Subcutaneous adipose tissue (tissue), 4 donors: ENCODE measurements at places on chromosomes 5 and 9. TPM values are rescaled to one million over a fixed set of nuclear protein-coding genes. Genes with fewer than 3 reads are reported as not detected.

Gene PRELID2
- 19.4 TPM for total RNA-seq

Gene NANS
- 27.7 TPM for total RNA-seq

Gene LPAR1
- 83.1 TPM for total RNA-seq

Gene PCDHAC1
- 0.98 TPM for total RNA-seq

Gene DMGDH
- 12.6 TPM for total RNA-seq

Gene PAEP
- total RNA-seq, result not detected

Gene MZB1
- not detected for total RNA-seq

Gene SPATA31D4
- not detected for total RNA-seq

Gene KLF4
- 67.4 TPM for total RNA-seq

Gene OTP
- total RNA-seq, result not detected

Gene ZNF354C
- total RNA-seq, result 7.5 TPM

Gene GTF2H2C
- total RNA-seq, result 10.4 TPM

Gene NOXA1
- 2.0 TPM for total RNA-seq

Gene INSYN2B
- 0.34 TPM for total RNA-seq

Gene AIF1L
- total RNA-seq, result 8.2 TPM

Gene ADGRV1
- total RNA-seq, result not detected

Gene CDH9
- not detected for total RNA-seq

Gene LCN12
- not detected for total RNA-seq

Gene ORM2
- not detected for total RNA-seq

Gene PCDHB4
- 2.8 TPM for total RNA-seq

Gene CCL27
- total RNA-seq, result not detected

Gene SIT1
- total RNA-seq, result 0.82 TPM
